ENCODE measurements at places on chromosomes 5 and 9.

DNA sequence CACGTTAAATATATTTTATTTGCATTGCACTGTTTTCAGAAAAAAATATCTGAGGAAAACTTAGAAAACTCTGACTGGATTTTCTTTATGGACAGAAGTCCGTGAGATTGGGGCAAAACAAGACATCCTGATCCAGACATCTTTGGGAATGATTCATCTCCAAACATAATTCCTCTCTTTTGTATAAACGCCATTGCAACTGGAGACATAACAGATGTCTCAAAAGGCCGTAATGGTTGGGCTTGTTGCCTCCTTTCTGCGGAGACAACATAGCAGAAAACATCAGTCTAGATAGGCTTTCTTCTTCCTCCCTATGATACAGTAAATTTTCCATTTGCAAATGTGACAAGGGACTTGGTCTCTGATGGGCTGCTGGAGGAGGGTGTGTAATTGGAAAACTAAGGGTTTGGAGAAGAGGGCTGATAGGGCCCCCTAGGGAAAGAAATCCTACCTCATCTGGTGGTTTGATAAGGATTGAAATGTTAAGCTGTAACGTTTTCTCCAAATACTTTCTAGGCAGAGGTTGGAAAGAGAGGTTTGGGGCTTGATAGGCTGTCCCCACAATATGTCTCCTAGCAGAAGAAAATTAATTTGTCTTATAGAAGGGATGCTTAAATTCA is 631.5 kb upstream of the ST8SIA4 start:
- no peak for DNase-seq

- no peak for DNase-seq
Observed at GRCh38 chr5:99022250-99022649, 93.4 kb upstream of the CHD1 start.

GRCh38 chr5:136007271-136007670 is 21.5 kb upstream of the TGFBI start:
- DNase-seq: no peak

DNA sequence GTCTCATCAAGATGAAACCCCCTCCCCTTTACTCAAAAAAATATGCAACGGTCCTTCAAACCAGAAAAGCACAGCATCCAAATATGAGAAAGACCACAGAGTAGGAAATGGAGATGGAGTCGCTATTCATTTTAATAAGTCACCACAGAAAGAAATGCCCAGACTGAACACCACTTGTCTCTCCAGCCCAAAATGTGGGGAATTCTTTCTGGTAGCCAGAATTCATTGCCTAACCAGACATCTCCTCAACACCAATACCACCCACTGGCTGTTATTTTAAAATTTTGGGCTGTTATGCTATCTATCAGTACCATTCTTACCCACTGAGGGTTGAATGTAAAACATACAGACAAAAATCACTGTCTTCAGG is 100.1 kb downstream of the SUSD1 start:
- no peak for DNase-seq

DNA sequence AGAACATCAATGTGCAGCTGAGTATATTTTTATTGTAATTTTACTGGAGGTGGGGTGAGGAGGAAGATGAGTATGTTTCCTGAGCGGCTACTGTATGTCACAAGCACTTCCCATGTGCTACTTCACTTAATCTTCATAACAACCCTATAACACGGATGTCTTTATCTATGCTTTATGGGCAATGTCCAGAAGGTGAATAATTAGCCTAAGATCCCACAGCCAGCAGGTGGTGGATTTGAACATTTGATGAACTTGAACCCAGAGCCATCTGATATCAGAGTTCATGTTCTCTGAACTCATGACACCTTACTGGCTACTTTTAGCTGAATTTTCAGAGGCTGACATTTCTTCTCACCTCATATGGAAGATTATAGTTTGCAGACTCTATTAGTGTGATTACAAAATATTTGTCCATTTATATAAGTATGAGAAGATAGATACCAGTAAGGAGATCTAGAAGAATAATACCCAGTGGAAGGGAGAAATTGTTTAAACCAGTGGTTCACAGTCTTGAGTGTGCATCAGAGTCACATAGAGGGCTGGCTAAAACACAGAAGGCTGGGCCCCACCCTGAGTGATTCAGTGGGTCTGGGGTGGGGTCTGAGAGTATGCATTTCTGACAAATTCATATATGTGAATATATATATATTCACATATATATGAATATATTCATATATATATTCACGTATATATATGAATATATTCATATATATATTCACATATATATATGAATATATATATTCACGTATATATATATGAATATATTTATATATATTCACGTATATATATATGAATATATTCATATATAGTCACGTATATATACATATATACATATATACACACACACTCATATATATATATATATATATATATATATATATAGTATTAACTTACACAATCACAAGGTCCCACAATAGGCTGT is 164.4 kb upstream of the NR3C1 start:
- DNase-seq: no peak

GRCh38 chr5:138722544-138723177 is 30.6 kb upstream of the CTNNA1 start:
- no peak for DNase-seq

GRCh38 chr9:81076131-81076530 is 613.2 kb downstream of the TLE1 start:
- DNase-seq: no peak

DNA sequence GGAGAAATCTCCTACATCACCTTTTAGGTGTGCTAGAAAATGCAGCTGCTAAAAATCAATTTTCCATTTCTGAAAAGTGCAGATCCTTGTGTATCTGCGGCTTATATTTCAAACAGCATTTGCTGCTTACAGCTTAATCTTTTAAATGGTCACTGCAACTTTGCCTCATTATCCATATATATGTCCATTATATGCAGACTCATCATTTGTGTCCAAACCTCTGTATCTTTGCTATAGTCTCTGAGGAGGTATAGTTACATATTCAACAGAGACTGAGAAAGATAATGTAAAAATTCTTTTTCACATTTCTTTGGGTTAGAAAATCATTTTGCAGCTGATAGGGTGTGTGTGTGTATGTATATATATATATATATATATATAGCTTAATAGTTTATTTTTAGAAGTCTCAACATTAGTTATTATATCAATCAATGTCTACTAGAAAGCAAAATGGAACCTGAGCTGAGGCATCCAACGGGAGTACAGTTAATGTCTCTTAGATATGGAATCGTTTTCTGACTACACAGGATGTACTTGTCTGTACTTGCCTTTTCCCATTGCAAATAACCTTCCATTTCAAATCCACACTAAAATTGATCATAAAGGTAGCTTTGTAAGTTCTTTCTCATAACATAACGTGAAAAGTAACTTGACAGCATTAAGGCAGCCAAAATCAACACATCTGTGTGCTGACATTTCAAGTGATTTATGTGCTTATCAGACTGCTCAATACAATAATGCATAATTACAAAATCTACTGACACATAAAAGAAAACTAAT is 267.0 kb upstream of the HAPLN1 start:
- DNase-seq: no peak

GRCh38 chr5:73387601-73388305 is 60.8 kb downstream of the FOXD1 start:
- DNase-seq: no peak

DNA sequence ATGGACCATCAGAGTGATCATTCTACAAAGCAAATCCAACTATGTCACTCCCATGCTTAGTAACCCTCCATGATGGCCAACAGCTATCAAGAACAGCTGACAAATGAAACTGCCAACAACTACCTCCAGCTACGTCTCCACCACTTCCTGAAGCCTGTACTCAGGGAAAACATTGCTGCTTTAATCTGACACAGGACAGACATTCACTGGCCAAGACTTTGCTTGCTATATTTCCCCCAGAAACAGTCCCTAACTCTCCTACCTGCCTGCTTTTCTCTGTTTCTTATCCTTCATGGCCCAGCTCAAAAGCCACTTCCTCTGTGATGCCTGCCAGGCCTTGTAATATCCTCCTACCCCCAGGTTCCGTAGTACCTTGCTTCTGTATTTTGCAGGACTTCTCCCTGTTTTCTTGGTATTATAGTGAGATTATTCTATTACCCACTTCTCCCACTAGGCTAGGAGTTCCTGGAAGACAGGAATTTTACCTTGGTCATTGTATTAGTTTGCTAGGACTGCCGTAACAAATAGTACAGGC is 14.7 kb upstream of the RAB14 start:
- DNase-seq: no peak

DNA sequence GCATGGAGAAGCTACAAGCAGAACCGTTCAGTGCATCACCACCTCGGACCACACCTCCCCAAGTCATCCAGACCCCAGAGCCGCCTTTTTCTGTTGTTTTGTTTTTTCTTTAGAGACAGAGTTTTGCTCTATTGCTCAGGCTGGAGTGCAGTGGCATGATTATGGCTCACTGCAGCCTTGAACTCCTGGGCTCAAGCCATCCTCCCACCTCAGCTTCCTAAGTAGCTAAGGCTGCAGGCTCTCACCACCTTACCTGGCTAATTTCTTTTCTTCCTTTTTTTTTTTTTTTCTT is 13.5 kb upstream of the SFXN1 start:
- DNase-seq: no peak

GRCh38 chr5:138305797-138306196 is 25.8 kb downstream of the CDC25C start:
- DNase-seq: no peak

GRCh38 chr5:169875731-169876130 is 104.6 kb downstream of the INSYN2B start:
- no peak for DNase-seq

- no peak for DNase-seq
Observed at GRCh38 chr5:204966-205670, 12.8 kb downstream of the CCDC127 start.

GRCh38 chr5:141528291-141528984 is 39.6 kb downstream of the PCDHGC5 start:
- no peak for DNase-seq

- no peak for DNase-seq
Observed at GRCh38 chr5:38009749-38010358, 170.0 kb upstream of the GDNF start.

- DNase-seq: peak; percentile 80
Observed at GRCh38 chr9:83538172-83538889, at the start of gene FRMD3. FRMD3 (minus strand) TSS chr9:83538401; CDS start chr9:83538231, 170 bp downstream.

GRCh38 chr5:127878174-127878750 is 175.1 kb downstream of the CCDC192 start:
- DNase-seq: no peak

DNA sequence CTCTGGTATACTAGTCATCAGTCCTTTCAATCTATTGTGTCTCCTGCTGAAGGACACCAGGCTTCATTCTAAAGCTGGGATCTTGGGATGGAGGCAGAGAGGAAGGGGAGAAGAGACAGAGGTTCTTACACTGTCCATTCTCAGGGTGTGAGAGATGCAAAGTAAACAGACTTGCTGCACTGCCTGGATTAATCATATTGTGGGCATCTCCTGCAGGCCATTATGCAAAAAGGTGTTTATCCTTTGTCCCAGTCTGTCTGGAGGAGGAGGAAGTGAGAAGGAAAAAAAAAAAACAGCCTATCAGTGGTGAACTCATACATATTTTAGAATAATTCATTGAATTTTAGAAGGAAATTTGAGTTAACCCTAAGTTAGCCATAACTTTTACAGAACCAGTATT is 92.9 kb upstream of the TNPO1 start:
- DNase-seq: no peak

- no peak for DNase-seq
Observed at GRCh38 chr5:37791321-37791720, 48.5 kb downstream of the GDNF start.

DNA sequence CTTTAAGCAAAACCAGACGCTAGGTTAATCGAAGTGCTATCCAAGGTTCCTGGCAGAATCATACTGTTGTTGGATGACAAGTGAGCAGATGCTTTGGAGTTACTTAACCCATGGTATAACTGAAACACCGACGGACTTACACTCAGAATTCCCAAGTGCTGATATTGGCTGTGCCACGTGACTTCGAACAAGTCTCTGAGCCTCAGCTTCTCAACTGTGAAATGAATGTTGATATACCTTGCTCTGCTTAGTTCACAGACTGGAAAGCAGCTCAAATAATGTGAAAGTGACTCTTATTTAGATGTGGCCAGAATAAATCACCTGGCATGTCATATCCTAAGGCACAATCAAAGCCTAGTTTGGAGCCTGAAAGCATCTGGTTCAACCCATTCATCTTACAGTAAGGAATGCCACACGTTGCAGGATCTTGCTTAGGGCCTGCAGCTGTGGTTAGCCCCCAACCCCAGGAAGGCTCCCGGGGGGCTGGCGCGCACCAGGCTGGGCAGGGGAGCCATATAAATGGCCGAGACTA is 759 bp downstream of the GEMIN5 start:
- no peak for DNase-seq

DNA sequence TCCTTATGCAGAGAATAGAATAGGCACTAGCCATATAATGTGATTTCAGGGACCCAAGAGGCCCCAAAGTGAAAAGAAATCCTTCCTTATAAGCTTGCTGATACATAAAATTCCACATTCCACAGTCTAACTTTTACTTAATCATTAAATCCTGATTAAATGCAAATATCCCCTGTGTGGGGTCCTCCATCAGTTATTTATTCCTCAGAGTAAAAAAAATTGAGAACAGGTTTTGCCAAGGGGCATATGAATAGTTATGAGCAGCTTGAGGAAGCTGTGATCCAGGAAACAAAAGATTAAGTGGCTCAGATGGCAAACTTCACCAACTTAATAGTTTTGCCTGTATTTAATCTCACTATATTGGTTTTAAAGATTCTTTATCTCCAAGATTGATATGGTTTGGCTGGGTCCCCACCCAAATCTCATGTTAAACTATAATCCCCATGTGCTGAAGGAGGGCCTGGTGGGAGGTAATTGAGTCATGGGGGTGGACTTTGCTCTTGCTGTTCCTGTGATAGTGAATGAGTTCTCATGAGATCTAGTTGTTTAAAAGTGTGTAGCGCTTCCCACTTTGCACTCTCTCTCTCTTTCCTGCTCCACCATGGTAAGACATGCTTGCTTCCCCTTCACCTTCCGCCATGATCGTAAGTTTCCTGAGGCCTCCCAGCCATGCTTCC is 324.9 kb downstream of the NPR3 start:
- DNase-seq: no peak

GRCh38 chr5:109177227-109177626 is 232.5 kb downstream of the PJA2 start:
- DNase-seq: no peak

DNA sequence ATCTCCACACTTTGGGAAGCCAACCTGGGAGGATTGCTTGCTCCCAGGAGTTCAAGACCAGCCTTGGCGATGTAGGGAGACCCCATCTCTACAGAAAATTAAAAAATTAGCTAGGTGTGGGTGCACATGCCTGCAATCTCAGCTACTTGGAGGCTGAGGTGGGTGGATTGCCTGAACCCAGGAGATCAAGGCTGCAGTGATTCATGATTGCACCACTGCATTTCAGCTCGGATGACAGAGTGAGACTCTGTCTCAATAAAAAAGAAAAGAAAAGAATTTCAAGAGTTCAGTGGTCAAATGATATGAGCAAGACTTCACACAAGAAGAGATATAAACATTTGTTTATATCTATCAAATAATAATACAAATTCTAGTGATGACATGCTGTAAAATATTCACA is 23.0 kb upstream of the MTAP start:
- no peak for DNase-seq

- no peak for DNase-seq
Observed at GRCh38 chr5:149563466-149563865, 12.2 kb upstream of the CSNK1A1 start.

GRCh38 chr9:69853421-69853820 is 32.8 kb downstream of the CFAP95 start:
- DNase-seq: no peak

- DNase-seq: no peak
Observed at GRCh38 chr5:41843456-41844370, 26.5 kb downstream of the OXCT1 start.

GRCh38 chr9:7791394-7791793 is 8.2 kb downstream of the DMAC1 start:
- DNase-seq: no peak

GRCh38 chr5:53902296-53902907 is 342.0 kb downstream of the NDUFS4 start:
- no peak for DNase-seq

Measured in mesothelial cell of epicardium (in vitro differentiated cells).